ENCODE measurements at places on chromosomes 11 and 22.
A peak's percentile ranks its signal among the peaks of the same experiment; 100 is the strongest.

DNA sequence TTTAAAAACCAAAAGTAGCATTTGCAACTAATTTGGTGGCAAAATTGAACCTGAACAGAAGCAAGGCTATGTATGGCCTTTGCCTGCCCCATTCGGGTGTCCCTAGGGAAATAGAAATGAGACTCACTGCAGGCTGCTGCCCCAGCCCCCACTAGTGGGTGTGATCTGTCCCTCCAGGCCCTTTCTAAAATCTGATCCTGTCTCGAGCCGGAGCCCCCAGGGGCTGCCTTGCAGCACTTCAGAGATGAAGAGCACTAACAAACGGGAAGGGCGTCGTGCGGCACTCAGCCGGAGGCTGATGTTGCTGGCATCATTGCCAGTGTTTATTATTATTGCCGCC is 43.2 kb downstream of the CD82 start:
- no peak for DNase-seq

GRCh38 chr11:100824041-100824809 is 137.1 kb downstream of the ARHGAP42 start:
- DNase-seq: no peak

- no peak for DNase-seq
These were observed 5.5 kb downstream of the RPS6KA4 start for GRCh38 chr11:64364435-64364834.

GRCh38 chr22:26041931-26042330 is 127.3 kb upstream of the SEZ6L start:
- DNase-seq: no peak

GRCh38 chr11:68122936-68123539 is 1.9 kb upstream of the CHKA start:
- DNase-seq: no peak

GRCh38 chr22:22687638-22688500 is 43.5 kb downstream of the GGTLC2 start:
- peak; percentile 55 for DNase-seq

DNA sequence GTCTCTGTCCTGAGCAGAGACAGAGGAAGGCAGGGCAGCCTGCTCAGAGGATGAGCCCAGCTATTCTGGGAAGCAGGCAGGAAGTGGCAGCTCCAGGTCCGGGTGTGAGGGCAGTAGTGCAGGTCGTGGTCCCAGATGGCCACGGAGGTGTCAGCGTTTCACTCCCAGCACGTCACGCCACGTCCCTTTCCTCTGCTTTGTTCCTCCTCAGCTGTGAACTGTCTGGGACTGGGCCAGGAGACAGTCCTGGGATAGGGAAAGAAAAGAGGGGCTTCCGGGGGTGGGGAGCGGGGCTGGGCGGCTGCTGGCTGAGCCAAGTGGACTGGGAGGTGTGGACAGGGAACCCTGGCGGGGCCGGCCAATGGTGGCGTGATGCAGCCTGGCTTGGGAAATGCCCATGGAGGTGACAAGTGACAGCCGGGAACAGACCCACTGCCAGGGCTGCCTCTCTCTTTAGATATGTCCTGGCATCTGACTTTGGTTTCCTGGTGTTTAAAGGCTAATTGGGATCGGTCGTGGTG is 64.7 kb downstream of the KCNQ1 start:
- no peak for DNase-seq

DNA sequence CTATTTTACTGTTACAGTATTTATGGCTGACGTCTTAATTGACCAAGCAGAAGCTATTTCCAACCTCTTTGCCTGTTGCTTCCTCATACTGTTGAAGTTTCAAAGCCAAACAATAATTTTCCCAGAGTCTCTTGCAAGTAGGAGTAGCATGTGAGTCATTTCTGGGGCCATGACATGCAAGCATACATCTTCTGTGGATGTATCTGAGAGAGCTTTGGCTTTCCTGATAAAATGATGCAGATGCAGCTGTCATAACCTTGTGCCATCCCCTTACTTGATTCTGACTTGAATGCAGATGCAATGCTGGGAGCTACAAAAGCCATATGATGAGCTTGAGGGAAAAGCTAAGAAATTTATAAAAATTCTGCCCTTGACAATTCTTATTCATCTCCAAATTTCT is 243.1 kb upstream of the TENM4 start:
- no peak for DNase-seq

DNA sequence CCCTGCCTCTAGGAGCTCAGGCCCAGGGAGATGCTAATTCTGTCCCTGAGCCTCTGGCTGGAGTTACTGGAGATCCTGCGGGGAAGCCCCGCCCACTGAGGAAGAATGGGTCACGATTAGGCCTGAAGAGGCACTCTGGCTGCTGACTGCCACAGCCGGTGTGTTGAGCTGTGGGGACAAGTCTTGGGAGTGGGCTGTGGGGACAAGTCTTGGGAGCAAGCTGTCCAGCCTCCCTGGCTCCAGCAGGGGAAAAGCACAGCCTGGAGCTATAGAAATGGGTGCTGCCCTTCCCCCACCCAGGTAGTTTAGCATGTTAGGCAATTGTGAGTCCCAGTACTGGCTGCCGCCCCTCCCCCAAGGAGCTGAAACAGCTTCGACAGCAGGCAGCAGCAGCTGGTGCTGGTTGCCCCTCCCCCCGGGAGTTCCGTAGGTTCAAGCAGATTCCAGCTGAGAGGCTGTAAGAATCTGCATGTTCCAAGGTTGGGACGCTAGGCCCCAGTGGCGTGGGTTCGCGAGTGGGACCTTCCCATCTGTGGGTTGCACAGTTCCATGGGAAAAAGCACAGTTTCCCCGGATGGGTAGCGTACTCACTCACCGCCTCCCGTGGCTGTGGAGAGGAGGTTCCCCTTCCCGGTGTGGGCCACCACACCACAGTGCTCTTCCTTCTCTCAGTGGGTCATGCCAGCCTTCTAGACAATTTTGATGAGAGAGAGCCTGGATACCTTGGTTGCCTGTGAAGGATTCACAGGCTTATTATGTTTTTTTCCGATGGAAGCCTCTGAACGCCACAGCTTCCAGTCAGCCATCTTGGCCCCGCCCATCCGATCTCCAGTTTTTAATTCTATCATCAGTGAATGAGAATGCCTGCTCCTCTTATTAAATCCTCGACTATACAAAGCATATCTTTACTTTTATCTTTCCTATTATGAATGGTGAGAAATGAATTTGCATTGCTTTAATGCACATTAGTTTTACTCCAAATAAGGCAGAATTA is 61.5 kb downstream of the MSANTD4 start:
- DNase-seq: no peak

- DNase-seq: no peak
These were observed 34.4 kb downstream of the FBXO7 start for GRCh38 chr22:32509045-32509444.

DNA sequence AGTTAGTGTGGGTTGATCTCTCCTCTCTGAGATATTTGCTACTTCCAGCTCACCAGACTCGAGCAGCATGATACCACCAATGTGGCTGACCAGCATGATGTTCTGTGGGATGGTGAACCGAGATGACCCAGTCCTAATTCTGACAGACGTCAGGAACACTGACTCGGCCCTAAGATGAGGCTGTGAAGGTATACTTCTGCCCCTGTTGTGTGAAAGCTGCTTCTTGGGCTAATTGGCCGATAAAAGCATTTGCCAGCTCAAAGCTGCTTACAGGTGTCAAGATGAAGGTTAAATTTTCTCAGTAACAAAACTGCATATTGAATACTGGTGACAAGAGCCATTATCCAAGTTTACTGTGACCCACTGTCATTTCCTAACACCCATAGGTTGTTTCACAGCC is 151.4 kb downstream of the BRD1 start:
- DNase-seq: no peak

GRCh38 chr11:72584293-72584938 is 89.8 kb downstream of the PDE2A start:
- no peak for DNase-seq

DNA sequence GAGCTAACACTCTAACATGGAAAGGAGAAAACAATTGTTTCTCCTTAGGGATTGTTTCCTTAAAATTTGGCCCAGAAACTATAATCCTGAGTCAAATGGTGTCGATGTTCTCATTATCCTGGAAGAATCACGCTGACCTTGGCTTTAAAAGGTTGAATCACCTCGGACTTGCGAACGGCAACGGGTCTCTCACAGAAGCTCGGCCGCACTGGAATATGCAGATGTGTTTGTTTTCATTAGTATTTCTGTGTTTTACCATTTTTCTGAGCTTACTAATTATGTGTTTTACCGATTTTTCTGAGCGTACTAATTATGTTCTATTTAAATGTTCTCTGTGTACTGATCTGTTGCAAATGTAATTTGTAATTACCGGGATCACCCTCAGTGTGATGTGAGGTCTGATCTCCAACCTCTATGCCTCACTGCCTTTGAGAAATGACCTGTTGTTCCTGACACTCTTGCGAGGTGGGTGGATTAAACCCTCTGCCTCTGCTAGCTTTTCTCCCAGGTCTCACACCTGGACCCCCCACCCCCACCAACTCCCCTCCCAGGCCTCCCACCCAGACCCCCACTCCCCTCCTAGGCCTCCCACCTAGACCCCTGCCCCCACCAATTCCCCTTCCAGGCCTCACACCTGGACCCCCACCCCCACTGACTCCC is 38.3 kb upstream of the BRSK2 start:
- peak; percentile 71 for DNase-seq

DNA sequence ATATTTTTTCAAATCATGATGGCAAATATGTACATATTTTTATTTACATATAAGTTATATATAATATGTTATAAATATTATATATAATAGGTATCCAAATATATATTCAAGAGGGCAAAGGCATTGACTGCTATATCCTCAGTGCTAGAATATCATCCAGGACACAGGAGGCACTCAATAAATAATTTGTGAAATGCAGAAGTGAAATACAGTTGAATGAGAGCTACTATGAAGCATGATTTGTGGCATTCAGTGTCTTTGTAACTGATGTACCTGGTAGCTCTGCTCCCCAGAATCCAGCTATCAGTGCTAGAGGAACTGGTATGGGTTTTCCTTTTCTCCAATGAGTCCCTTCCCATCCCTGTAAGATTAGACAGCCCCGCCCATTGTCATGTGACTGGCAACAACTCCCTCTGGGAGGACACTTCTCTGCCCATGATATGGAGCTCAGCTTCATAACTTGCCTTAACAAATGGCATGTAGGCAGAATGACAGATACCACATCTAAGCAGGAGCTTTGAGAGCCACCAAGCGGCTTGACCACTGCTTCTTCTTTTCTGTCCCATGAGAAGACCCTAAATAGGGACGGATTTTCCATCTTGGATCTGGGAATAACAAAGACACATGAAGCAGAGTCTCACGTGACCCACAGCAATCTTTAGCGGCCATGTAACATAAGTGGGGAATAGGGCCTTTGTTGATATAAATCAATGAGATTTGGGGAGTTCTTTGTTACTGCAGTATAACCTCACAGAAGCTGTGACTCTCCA is 10.2 kb upstream of the CD82 start:
- no peak for DNase-seq

DNA sequence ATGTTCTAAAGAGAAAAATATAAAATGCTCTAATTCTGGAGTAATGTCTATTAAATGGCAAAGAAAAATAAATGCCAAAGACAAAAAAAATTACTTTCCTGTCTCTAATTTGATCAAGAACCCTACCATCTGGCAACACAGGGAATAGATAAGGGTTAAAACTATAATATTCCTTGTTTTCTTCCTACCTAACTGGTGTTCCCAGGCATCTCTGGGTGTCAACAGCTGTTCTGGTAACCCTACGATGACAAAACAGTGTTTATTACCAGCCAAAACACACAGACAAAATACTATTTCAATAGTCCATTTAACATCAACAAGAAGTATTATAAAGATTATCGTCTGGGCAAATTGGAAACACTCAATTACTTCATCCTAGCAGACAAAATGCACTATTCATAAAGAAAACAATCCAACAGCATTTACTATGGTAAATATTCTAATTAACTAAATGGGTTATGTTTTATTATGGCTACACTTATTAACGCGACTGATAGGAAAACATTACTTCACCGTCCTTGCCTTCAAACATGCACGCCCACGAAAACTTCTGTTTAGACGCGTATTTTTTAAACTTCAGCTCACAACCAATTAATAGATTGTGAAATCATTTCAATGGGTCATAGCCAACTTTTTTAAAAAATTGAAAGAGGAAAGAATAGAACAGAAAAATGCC is 50.6 kb downstream of the LGR4 start:
- DNase-seq: no peak

DNA sequence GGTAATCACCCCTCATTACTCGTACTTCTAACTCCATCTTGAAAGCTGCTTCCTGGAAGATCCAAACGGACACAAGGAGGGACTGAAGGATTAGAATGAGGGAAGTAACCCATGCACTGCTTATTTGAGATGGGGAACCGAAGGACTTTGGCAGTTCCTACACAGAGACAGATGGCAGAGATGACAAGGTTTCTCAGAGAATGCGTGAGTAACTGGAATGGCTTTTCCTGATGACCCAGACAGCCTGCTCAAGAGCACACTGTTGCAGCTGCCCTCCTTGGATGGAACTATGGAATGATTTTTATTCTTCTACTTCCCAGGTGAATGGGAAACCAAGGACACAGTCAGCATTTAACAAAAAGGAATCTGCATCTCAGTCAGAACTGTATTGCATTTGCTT is 7.3 kb downstream of the KCNJ11 start:
- DNase-seq: no peak

DNA sequence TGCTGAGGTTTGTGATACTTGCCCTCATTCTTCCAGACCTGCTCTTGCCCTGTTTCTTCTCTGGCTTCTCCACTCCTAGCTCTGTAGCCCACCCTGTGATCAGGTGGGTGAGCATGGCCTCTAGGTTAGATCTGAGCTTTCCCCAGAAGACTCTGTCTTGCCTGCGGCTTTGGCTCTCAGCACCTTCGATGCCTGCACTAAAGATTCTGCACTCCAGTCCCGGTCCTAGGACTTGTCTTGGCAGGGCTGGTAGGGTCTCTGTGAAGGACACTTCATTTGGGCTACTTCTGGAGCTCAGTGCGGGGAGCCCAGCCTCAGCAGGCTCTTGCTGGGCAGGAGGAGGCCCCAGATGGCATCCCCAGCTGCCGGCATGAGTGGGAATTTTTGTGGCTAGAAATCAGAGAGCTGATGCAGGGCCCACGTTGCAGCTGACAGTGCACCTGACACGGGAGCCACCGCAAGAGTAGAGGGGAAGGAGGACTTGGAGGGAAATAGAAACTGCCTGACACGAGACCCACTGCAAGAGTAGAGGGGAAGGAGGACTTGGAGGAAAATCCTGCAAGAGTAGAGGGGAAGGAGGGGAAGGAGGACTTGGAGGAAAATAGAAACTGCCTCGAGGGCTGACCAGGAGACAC is 226.9 kb upstream of the B3GAT1 start:
- DNase-seq: no peak

GRCh38 chr22:19036523-19037273 is 85.5 kb downstream of the DGCR2 start:
- DNase-seq: peak; percentile 23

- DNase-seq: no peak
These were observed 37.2 kb upstream of the MOB2 start for GRCh38 chr11:1523779-1524178.

DNA sequence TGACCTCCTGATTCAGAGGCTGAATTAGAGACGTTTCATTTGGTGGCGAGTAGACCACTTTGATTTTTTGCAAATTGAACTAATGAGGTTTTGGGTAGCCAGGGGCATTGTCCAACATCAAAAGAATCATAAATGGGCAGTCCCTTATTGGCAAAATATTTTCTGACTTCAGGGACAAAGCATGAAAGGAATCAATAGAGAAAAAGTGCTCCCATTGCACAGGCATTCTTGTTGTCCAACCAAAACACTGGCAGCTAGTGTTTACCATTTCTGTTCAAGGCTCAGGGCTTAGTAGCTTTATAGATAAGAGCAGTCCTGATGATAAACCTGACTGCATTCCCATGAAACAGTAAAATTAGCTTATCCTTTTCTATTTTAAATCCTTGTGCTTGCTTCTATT is 6.4 kb upstream of the CARD16 start:
- no peak for DNase-seq

All from RKO (cell line).